ENCODE measurements at places on chromosomes 3 and 15.

GRCh38 chr3:135158520-135158919 is 363.5 kb downstream of the EPHB1 start:
- no peak for DNase-seq

DNA sequence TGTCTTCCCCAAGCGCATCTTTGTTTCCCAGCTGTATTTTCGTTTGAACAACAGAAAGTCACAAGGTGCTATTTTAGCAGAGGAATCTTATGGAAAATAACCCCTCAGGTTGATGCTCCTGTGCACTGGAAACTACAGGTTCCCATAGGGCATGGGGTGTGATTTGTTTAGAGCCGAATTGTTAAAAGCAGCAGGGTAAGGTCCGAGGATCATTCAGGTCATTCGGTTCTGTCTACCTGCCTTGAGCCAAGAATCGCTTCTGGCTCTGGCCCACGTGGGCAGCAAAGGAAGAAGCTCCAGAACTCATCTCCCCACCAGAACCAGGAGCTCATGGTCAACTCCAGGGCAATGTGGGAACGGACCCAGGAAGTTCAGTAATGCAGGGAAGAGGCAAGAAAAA is 116.7 kb upstream of the TPM1 start:
- DNase-seq = no peak

GRCh38 chr15:47258521-47258920 is 458.8 kb upstream of the SEMA6D start:
- DNase-seq = no peak

GRCh38 chr3:134359121-134360010 is 14.9 kb downstream of the AMOTL2 start:
- no peak for DNase-seq

GRCh38 chr3:5292512-5292911 is 105.0 kb downstream of the EDEM1 start:
- no peak for DNase-seq

DNA sequence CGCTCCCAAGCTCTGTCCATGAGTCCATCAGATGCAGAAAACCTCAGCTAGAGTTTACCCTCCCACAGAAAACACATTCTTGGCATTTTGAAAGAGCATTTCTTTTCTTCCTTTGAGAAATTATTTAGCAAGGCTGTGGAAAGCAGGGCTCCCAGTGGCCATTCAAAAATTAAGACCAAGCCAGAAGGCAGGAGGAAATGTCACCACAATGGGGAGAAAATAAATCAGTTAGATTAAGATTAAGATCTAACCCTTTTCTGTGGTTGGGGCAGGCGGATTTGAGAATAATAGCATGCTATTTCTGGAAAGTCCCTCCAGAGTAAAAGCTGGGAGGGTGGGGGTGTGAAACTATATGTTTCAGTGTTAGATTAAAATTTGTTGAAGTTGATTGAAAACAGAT is 20.2 kb downstream of the LRIG1 start:
- DNase-seq = peak; percentile 16

DNA sequence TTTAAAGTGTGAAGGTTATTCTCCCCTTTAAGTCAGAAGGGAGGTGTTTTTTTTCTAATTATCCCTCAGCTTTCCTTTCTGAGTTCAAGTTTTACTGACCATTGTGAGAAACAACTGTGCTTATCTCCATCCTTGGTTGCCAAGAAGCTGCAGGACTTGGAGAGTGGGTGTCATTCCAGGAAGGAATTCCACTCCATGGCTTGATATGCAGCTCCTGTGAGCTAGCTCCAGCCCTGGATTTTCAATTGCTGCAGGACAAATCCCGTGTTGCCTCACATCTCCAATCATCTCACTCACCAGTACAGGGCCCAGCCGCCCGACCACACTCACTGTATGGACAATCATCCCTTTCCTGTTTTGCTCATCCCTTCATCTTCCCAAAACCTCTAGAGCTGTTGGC is 122.5 kb downstream of the IGSF11 start:
- DNase-seq = no peak

DNA sequence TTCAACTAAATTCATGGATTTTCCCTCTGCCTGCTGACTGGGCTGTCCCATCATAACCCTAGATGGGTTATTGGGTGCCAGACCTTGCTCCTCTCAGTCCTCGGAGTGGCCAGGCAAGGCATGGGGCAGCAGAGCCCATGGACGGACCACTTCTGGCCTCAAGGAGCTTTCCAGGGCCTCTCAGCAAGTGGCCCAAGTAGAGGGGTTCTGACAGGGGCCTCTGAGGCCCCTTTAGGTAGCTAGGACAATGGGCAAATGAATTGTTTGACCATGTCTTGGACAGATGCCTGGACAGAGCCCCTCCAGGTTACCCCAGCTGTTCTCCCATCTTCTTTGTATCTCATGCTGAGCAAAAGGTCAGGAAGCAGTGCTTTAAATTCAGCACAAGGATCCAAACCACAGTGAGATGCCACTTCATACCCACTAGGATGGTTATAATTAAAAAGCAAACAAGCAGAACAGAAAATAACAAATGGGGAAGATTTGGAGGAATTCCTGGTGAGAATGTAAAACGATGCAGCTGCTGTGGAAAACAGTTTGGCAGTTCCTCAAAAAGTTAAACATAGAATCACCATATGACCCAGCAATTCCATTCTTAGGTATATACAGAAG is 61.6 kb downstream of the SPSB4 start:
- DNase-seq = no peak

DNA sequence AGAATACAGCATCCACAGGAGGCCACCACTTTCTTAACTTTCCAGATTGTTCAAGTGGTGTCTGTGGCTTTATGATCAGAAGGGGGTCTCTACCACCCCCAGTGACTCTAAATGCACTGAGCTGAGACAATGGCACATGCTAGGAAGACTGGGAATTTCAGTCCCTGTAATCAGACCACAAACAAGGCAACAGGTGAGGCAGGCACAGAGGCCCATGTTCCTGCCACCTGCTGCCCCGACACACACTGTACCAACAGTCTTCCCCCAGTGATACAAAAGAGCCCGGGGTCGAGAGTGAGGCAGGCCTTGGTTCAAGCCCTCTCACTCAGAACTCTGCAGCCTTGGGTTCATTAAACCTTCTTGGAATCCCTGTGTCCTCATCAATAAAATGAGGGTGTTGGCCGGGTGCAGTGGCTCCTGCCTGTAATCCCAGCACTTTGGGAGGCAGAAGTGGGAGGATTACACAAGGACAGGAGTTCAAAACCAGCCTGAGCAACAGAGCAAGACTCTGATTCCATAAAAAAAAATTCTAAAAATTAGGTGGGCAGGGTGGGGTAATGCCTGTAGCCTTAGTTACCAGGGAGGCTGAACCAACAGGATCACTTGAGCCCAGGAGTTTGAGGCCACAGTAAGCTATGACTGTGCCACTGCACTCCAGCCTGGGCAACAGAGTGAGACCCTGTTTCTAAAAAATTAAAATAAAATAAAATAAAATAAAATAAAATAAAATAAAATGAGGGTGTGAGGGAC is 55.8 kb downstream of the ADCY5 start:
- DNase-seq = no peak

GRCh38 chr3:73179601-73180000 is 118.1 kb downstream of the EBLN2 start:
- DNase-seq = no peak

GRCh38 chr3:34676436-34676835 is 878.0 kb downstream of the PDCD6IP start:
- no peak for DNase-seq

DNA sequence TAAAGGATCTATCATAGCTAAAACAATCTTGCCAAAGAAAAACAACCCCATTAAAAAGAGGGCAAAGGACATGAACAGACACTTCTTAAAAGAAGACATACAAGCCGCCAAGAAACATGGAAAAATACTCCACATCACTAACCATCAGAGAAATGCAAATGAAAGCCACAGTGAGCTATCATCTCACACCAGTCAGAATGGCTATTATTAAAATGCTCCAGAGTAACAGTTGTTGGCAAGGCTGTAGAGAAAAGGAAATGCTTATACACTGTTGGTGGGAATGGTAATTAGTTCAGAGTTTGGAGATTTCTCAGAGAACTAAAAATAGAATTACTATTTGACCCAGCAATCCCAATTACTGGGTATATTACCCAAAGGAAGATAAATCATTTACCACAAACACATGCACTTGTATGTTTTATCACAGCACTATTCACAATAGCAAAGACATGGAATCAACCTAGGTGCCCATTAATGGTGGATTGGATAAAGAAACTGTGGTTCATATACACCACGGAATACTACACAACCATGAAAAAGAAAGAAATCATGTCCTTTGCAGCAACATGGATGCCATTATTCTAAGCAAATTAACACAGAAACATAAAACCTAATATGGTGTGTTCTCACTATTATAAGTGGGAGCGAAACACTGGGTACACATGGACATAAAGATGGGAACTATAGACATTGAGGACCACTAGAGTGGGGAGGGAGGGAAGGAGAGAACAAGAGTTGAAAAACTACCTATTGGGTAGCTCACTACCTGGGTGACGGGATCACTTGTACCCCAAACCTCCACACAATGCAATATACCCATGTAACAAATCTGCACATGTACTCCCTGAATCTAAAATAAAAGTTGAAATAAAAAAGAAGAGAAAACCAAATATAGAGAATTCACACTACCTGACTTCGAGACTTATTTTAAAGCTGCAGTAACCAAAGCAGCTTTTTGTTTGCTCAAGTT is 32.6 kb downstream of the ITGA11 start:
- DNase-seq = no peak

DNA sequence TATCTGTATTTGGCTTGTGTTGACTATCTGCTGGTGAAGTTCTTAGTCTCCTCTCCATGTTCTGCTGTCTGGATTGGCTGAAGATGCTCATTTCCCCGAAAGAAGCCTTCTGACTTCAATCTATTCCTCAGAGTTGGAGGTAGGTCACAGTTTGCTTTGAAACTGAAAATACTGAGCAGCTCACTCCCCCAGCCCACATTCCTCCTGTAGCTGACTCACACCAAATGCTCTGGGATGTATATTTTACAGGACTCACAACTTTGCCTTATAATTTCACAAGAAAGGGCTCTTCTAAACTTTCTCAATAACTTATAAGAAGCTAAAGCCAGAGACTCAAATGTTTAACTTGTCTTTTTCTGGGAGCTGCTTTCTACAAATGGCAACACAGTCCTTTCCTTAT is 36.3 kb upstream of the SNX4 start:
- no peak for DNase-seq

DNA sequence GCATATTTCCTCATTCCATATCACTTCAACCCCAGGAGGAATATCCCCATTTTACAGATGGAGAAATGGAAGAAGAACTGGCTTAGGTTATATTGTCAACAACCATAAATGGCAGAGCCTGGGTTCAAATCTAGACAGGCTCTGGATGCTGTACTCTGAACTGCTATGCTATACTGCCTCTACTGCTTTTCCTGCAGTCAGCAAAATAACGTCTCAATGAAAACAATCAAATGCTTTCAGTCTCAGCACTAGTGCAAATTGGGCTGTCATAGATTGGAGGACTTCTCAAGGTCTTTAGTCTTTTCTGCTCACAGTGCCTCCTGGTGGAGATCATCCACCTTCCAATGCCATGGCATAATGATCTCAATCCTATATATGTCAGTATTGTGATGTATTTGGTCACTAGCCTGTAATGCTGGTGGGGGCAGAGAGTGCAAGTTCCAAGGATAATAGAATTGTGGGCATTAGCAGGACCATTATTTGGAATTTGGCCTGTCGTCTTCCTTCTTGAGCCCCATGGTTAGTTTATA is 285.0 kb downstream of the CLSTN2 start:
- no peak for DNase-seq

DNA sequence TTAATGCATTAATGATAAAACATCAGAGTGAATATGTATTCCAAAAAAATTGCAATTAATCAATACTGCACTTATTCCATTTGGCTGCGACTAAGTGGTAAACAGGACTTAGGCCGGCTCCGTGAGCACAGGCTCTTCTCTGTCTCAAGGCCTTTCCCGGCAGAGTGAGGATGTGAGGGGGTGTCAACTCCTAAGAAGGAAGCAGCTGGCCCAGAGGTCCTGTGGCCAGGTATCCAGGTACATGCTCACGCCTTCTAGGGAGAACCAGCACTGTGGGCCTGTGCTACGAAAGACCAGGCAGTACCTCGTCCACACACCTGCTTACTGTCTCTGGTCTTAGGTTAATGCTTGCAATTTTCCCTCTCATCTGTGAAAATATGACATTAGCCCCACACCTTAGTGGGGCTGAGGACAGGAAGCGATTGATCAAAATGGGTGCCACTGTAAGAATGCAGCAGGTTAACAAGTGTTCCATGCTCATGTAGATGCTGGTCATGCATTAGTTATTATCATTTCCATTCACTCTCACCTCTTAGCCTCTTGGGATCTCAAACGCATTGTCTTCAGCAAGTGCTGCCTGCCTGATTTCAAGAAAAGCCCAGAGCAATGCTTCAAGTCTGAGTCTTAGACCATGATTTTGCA is 175.3 kb downstream of the ABHD5 start:
- DNase-seq = no peak

- DNase-seq = no peak
These were observed 26.0 kb upstream of the VIPR1 start for GRCh38 chr3:42476225-42477125.

DNA sequence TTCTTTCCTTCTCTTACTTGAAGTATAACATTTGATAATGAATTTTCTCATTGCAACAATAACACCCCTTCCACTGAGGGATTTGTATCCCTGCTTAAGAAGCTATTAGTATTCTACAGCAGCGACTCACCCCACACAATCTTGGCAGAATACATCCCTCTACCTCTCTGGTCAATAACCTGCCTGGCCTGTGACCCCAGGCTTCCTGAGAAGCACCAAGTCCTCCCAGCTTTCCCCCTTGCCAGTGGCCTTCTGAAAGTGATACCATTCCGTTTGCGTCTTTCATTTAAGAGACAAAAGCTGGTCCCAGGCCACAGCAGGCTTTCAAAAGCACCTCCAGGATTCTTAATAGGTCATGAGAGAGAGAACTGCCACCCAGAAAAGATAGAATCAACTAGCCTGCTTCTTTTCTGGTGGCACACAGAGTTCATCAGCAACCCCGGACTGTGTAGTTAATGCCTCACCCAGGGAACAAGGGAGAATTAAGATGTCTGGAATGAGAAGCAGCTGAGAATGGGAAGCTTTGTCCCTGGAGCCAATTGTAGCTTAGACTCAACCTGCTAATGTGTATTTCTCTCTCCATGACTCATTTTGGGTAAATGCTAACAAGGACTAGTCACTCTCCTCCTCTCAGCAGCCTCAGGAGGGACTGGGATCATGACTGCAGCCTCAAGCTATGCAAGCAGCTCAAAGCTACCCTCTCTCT is 101.0 kb upstream of the CPNE4 start:
- DNase-seq = no peak
